Hematopoietic multipotent progenitor cell treated with erythropoietin and hydrocortisone succinate and interleukin-3 and kit ligand, for 17 days (in vitro differentiated cells): ENCODE measurements at places on chromosomes 16 and 17.

- no peak for DNase-seq
Observed at GRCh38 chr17:36939052-36939801, 2.0 kb downstream of the LHX1 start.

DNA sequence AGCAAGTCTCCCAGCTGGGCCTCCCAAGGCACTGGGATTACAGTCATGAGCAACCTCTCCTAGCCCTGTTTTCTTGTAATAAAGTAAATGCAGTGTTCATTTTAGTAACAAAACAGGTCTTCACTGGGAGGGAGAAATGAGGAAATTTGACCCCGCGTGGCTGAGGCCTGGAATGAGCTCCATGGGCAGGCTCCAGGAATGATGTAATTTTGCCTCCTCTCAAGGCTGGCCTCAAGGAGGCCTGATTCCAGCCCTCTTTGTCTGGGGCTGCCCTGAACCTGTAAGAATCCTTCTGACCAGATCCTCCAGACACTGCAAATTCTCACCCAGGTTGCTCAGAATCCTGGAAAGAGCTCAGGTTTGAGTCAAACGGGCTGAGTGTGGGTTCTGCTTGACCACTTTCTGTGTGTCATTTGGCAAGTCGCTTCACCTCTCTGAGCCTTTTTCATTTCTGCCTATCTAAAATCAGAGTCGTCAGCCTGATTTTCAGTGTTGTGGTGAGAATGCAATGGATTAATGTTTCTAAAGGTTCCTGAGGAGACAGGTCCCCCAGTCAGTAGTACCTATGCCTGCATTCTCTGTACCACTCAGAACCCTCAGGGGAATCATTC lies 57.1 kb downstream of the RAB11FIP4 start:
- no peak for DNase-seq

GRCh38 chr17:81915331-81915730 lies 2.6 kb downstream of the SIRT7 start:
- no peak for DNase-seq

DNA sequence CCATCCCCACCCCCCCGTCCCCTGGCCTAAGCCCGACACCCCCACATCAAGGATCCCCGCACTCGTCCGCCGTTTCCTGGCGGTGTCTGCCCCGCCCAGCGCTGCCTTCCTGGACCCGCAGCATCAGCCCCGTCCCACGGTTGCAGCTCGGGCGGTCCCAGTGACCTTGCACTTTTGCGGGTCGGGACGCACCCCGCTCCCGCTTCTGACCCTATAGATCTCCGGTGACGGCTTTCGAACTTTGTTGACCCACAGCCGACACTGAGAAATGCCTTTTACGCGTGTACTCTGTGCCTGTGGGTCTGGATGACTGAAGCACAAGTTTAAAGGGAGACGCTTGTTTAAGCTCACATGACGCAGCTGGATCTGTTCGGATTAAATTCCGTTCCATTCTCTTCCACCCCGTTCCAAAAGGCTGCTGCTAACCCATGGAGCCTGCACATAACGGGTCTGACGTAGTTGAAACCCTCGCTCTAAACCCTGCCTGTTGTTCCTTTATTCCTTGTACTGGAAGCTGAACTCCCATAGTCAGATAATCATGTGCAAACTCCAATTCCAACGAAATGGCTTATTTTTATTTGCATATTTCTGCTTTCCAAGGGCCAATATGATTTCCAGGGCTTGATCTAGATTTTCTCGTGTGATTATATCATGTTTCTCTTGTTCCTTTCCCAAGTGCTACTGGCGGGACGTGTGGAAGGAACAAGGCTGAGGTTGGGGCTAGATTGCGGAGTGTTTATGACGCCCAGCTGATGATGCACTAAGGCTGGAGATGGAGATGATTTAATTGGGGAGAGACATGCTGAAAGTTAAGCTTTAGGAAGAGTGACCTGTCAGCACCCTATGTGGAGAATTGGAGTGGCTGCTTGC lies 834 bp downstream of the FLYWCH1 start:
- DNase-seq: peak; percentile 48

- DNase-seq: no peak
Observed at GRCh38 chr17:65131946-65132345, 5.2 kb upstream of the RGS9 start.

DNA sequence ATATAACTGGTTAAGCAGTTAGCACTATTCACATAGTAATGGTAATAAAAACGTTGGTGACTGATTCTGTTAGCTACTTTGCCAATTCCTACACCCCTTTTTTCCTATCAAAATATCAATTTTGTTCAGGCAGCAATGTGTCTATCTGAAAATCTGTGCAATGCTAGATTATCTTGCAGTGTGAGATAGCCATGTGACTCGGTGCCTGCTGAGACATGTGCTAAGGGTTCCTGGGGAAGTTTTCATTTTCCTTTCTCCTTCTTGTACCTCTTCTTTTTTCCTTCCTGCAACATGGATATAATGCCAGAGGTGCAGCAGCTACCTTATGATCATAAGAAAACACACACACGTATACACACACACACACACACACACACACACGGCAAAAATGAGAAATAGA lies 100.5 kb upstream of the SHISA6 start:
- no peak for DNase-seq

DNA sequence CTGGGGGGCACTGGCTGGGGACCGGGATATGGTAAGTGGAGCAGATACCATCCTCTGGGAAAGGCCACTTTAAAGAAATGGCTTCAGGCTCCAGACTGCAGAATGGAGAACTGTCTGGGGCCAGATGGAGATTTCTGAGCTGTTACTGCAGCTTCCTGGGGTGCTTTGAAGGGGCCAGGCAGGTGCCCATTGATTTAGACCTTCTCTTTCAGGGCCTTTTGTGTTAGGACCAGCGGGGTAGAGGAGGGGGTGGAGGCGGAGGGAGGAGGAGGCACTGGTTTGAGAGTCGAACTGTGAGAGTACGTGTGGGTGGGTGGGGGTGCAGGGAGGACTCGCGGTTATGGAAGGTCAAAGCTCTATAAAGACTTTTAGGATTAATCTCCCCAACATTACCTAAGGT lies 11.4 kb downstream of the NECAB2 start:
- no peak for DNase-seq

DNA sequence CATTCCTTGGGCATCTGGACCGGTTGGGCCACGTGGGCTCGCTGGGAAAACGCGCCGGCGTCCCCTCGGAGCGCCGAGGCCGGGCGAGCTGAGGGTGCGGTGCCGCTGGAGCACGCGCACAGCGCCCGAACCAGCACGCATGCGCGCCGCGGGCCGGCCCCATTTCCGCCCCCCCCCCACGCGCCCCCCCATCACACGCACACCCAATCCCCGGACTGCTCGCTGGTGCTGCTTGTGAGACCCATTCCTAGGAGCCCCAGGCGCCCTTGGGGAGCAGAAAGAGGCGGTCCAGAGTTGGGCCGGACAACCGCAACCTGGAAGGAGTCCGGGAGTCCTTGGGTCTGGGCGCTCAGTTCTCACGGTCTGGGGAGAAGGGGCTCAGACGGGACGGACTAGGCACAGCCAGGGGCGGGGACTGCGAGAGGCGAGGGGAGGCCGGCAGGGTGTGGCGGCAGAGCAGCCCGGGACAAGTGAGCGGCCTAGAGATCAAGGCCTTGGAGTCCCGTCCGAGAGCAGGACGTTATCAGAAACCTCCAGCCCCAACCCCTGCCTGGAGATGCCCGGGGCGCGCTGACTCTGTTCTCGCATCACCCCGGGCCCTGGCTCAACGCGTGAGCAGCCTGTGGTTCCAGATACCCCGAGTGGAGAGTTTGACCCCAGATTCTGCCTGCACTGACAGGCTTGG lies 6.0 kb upstream of the CBX8 start:
- no peak for DNase-seq

DNA sequence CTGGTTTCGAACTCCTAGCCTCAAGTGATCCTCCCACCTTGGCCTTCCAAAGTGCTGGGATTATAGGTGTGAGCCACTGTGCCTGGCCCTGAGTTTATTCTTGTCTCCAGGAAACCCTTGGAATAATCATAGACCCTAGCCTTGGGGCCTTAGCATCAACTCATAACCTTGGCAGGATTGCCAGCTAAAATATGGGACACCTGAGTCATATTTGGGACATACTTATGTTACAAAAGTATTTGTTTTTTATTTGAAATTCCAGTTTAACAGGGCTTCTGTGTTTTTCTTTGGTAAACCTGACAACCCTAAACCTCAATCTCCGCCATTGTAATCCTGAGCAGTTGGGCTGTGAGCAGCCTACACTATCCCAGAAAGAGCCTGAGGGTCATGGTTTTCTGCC lies 28.6 kb upstream of the TNS4 start:
- no peak for DNase-seq

DNA sequence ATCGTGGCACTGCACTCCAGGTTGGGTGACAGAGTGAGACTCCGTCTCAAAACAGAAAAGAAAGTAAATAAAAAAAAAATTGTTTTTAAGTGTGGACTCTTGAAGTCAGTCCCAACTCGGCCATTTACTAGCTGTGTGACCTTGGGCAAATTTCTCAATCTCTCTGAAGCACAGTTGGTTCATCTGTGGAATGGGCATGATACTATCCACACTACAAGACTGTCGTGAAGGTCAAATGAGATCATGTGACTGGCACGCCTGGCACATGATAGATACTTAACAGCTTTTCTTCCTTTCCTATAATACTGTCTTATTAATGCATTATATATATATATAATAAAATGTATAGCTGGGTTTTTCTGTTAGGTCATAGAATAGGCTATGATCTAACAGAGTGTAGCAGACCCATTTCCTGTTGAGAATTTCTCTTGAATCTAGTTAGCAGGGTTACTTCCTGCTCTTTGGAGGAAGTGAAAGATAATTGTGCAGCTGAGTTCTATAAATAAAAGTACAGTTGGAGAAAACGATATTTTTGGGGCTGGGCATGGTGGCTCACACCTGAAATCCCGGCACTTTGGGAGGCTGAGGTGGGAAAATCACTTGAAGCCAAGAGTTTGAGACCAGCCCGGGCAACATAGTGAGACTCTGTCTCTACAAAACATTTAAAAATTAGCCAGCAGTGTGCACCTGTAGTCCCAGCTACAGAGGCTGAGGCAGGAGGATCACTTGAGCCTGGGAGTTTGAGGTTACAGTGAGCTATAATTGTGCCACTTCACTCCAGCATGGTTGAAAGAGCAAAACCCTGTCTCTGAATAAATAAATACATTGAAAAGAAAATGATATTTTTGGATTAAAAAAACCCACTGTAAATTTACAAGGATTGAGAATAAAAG lies 7.3 kb downstream of the MILR1 start:
- DNase-seq: no peak

DNA sequence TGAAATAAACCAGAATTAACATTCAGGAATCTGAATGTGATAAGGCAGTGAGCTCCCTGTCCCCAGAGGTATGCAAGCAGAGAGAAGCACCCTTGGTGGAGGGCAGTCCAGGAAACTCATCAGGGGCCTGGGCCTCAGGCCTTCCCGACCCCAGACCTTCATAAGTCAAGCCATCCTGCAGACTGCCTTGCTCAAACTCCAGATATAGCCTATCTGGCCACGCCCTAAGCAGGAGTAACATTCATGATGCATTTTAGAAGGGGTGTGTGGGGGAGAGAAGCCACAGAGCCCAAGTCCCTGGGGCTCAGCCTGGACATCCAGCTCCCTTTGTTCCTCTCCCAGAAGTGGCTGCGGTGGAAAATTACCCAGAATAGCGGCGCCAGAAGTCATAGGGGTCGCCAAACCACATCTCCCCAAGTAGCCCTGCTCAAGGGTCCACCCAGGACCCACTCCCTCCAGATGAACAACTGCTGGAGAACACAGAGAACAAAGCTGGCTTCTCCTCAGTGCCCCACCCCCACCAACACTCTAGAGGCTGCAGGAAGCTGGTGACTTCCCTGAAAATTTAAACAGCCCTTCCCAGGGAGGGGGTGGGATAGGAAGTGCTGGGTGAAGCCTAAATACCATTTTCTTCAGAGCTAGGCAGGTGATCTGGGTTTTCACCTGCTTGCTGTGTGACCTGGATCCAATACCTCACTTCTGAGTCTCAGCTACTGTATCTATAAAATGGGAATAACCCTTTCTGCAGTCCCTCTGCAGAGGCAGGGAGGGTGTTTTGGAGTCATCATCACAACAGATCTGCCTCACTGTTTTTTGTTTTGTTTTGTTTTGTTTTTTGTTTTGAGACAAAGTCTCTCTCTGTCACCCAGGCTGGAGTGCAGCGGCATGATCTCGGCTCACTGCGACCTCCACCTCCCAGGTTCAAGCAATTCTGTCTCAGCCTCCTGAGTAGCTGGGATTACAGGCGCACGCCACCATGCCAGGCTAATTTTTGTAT lies 1.5 kb upstream of the SREBF1 start:
- DNase-seq: peak; percentile 67

- no peak for DNase-seq
Observed at GRCh38 chr17:13646969-13647542, 45.3 kb upstream of the HS3ST3A1 start.

DNA sequence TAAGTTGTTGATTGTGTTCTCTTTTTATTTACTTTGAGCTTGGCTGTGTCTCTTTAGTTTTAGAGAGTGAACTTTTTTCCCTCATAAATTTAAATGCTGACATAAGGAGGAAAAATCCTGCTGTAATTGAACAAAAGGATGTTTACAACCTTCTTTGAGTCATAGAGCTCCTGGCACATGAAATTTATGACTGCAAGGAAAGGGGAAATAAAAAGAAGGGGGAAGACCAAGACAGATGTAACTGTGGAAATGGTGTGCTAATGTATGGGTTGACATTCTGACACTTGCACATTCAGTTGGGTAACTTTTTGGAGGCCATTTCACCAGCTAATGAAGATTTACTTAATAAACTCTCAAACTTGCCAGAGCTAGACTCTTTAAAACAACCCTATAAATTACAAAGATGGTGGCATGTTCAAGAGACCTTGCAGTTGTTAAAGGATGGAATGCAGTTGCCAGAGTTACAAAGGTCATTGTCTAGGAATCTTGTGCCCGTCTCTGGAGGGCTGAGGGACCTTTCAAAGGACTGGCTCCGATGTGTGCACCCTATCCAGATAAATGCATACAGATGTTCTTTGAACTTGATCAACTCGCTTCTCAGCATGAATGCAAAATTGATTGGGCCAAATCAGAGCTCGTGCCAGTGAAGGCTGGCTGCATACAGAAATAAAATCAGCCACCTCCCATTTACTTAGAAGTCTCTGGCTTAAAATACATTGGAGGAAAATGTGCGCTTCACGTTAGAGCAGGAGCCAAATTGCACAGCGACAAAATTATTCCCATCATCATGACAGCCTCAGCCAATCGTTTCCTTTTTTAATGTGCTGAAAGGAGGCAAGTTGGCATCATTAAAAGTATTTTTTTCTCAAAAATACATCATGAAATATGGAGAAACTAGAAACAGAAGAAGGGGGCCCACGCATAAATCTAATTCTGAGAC lies 289.0 kb upstream of the XYLT1 start:
- DNase-seq: no peak

DNA sequence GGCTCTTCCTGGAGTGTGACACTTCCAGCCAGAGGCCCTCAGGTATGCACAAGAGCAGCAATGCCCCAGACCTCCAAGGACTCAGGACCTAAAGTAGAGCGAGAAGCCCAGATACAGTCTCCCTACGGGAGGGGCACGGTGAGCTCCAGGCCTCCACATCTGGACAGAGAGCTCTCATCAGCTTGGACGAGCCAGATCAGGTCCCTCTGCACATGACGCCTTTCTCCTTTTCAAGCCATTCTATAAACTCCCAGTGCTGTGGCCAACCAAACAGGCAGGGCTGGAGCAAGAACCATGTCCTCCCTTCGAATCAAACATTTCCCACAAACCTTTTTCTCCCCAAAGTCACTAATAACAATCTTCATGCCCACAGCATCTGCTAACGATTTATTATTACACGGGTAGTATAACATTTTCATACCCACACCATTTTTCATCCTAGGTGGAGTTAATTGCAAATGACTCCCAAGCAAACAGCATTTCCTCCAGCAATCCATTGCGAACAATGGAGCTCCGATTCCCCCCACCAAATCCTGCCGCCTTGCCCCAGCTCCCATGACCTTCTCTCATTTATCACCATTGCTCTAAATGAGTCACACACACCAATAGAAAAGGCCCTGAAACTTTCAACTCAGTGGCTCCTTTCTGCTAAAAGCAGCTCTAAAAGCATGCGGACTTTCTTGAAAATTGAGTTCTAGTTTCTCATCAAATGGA lies 24.2 kb upstream of the NLRP1 start:
- no peak for DNase-seq
